ENCODE measurements at places on chromosomes 6 and 20. TPM values are rescaled to one million over a fixed set of nuclear protein-coding genes. Genes with fewer than 3 reads are reported as not detected.

DNA sequence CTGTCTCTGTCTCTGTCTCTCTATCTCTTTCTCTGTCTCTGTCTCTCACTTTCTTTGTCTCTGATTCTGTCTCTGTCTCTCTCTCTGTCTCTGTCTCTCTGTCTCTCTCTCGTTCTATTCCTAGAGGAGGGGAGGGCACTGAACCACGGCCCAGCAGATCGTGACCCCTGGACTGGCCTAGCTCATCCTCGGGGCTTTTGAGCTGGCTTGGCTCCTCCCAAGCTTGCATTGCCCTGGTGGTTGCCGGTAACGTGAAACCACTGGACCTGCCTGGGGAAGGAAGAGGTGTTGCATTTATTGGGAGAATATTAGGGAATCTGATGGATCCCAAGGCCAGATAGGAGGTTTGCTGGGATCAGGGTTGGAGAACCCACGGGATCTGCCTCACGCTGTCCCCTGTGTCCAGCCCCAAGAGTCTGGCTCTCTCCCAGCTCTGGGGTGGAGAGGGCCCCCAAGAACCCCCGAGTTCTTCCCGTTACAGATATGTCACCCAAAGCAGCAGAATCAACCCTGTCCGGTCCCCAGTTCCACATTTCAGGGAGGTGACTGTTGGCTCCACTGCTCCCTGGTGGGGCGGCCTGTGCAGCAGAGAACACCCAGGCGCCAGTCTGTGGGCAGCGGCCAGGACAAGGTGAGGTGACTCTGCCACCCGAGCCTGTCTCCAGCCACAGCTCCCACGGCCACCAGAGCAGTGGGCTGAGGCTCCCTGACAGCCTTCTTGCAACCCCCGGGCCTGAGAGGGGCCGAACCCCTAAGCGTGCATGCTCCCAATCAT lies 228.3 kb downstream of the TTLL2 start:
- no peak for DNase-seq

Gene ANKEF1
- 1.2 TPM for total RNA-seq

- DNase-seq: peak; percentile 87
Observed at GRCh38 chr6:87078983-87079616, 15.8 kb downstream of the CGA start.

- DNase-seq: no peak
Observed at GRCh38 chr6:109867009-109867969, 110.8 kb upstream of the GPR6 start.

DNA sequence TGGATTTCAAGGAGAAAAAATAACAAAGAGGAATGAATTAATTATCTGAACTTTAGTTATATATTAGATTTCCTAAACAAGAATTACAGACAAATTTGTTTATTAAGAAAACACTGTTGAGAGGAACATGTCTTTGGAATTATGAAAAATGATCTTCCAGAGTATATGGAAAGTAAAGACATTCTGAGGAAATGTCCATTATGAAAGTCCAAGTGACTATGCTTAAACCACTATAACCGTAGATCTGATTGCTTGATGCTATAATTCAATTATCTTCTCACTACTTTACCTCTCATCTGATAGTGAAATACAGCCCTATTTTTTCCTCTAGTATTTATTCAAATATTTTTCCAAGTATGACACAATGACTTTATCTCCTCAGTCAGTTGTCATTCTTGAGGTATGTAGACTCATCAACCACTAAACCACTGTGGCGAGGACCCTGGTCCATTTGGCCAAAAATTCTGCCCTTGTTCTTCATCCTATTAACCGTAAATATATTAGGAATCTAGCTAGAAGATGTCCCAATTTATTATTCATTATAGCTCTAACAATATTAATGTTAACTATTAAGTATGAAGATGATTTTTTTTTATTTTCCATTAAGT lies 37.3 kb upstream of the AHI1 start:
- DNase-seq: no peak

Gene MAP7
- 1.3 TPM for total RNA-seq

DNA sequence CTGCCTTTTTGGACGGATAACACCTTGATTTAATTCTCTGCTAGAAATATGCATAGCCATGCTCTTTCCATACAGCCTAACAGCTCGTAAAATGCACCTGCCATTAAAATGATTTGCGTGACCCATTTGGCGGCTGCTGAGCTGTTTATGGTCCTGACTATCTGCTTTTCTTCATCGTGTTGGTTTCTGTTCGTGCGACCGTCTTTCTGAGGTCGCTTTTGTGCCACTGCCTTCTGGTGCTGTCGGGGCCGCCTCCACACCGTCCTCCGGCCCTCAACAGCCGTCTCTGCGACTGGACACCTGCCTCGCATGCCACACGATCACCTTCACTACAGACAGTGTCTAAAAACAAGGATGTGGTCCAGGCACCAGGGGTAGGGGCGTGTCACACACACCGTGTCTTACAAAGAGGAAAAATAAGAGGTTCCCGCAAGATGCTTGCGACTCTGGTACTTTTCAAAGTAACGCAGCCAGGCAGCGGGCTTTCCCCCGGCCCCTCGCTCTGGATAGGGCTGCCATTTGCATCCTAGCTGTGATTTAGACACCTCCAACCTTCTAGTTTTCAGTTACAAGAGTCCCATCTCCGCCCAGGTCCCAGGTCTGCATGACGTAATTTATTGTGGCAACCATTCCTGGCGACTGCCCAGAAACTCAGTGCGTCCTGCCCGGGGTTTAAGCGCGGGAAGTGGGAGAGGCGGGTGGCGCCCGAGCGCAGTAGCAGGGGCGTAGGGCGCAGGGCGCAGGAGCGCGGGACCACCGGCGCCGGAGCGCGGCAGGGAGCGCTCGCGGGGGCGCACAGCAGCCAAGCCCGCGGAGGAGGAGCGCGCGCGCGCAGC lies at the start of gene STMND1:
Gene STMND1, plus strand, starts transcription at position 629 of the 836 bp plus-strand sequence. CDS start 208 bp downstream, outside the sequence.
- no peak for DNase-seq

- DNase-seq: no peak
Observed at GRCh38 chr6:14862845-14863244, 383.0 kb upstream of the JARID2 start.

DNA sequence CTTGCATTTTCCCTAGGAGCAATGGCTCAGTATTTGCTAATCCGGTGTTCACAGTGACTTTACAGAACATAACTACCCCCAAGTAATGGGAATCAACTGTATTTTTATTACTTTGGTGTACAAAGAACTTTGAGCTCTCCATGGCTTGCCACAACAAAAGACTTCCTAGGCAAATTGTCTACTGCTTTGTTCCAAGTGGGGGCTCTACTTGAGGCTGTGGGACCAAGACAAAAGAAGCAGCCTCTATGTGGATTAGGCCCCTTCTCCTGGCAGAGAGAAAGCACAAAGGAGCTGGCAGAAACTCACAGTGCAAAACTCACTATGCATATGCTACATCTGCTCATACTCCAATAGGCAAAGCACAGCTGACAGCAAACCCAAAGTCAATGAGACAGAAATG lies 853 bp downstream of the WFDC8 start:
- no peak for DNase-seq

Gene MEP1A
- not detected for total RNA-seq

GRCh38 chr6:147063469-147064031 lies 140.7 kb upstream of the STXBP5 start:
- DNase-seq: no peak

GRCh38 chr6:56437171-56437900 lies 190.0 kb upstream of the COL21A1 start:
- no peak for DNase-seq

Gene HCRTR2
- total RNA-seq: not detected

Gene GNAS-AS1
- total RNA-seq: 4.9 TPM

DNA sequence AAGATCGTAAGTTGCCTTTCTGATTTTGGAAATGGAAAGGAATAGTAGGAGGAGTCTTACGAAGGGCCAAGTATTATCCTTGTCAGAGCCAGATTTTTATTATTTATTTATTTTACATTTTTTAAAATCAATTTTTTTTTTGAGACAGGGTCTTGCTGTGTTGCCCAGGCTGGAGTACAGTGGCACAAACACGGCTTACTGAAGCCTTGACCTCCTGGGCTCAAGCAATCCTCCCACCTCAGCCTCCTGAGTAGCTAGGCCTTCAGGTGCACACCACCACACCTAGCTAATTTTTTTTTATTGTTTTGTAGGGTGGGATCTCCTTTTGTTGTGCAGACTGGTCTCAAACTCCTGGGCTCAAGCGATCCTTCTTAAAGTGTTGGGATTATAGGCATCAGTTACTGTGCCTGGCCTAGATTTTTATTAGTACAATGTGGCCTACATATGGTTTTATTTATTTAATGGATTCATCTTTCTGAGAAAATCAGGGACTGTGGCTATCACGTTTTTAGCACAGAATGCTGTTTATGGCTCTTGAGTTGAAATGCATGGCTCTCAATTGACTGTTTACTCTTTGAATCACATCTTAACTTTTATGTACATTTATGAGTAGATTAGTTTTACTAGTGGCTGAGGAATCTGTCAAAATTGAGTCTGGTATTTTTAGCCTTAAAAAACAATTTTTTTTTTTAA lies 16.7 kb downstream of the CDC5L start:
- no peak for DNase-seq

DNA sequence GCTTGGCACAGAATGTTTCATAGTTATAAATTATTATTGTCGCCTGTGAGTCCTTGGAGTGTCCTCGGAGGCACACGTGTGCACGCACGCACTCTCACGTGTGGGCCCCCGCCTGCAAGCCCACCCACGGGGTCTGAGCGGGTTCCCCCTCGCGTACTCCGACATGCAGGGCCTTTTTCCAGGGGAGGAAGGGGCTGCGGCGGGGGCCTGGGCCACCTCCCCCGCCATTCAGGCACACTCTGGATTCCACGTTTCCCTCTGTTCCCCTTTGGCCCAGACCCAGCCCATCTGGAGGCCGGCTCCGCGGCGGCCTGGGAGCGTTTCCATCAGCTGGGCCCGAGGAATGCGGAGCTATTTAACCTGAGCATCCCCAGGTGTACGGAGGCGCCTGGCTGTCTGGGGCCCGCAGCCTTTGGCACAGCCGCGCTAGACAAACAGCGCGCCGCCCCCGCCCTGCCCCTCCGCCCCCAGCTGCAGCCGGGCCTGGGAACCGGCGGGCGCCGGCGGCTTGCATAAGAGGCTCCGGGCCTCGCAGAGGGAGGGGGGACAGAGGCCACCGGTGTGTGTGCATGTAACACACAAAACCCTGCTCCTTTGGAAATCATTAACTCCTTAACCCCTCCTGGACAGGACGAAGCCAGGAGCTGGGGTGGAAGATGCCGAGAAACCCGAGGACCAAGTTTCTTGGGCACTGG lies 3.3 kb downstream of the ID1 start:
- DNase-seq: peak; percentile 37

Gene RIPOR3
- total RNA-seq: 11.2 TPM

- DNase-seq: no peak
Observed at GRCh38 chr6:150601439-150601838, 1.8 kb downstream of the PLEKHG1 start.

DNA sequence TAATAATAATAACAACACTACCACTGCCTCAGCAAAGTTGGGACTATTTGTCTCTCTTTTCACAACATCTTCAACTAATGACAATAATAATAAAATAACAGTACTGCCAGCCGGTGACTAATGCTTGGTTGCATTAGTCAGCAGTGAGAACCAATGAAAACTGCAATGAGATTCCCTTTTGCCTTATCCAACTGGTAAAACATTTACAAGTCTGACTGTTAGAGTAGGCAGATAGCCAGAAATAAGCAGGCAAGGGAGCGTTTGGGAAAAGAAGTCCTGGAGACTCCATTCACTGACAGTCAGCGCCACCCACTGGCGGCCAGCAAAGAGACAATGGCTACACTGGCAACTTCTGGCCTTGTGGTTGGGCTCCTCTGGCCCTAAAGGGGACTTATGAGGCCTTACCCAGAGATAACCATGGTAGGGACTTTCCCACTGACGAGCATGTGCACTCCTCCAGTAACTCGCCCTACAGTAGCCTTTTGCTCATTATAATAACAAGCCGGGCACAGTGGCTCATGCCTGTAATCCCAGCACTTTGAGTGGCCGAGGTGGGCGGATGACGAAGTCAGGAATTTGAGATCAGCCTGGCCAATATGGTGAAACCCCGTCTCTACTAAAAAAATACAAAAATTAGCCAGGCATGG lies 3.4 kb upstream of the NSFL1C start:
- peak; percentile 75 for DNase-seq

DNA sequence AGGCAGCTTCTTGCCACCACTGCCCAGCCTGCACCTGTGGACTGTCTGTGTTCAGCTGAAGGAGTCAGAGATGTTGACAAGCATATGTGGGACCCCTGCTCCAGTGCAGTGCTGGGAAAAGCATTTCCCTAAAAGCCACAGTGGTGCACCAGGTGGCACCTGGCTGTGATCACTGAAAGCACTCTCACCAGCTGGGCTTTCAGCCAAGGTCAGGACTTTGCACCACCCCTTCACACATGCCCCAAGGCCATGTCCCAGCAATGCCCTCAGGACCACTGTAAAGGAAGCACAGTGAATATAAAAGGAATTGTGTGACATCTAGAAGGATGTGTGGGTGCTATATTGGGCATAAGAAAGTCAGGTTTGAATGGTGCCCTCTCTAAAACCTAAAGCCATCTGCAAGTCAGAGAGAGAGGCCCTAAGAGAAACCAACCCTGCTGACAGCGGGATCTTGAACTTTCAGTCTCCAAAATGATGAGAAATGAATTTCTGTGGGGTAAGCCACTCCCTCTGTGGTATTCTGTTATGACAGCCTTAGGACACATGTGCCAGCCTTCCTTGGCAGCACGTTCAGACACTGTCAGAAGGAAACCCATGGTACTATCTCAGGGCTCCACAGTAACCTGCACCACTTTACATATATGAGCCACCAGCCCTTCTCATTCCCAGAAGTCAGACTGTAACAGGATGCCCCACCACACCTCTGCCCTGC lies 30.7 kb downstream of the CBLN4 start:
- no peak for DNase-seq

- no peak for DNase-seq
Observed at GRCh38 chr6:11161031-11161956, 49.8 kb upstream of the ERVFRD-1 start.

- DNase-seq: no peak
Observed at GRCh38 chr20:8427419-8428040, 295.5 kb downstream of the PLCB1 start.

DNA sequence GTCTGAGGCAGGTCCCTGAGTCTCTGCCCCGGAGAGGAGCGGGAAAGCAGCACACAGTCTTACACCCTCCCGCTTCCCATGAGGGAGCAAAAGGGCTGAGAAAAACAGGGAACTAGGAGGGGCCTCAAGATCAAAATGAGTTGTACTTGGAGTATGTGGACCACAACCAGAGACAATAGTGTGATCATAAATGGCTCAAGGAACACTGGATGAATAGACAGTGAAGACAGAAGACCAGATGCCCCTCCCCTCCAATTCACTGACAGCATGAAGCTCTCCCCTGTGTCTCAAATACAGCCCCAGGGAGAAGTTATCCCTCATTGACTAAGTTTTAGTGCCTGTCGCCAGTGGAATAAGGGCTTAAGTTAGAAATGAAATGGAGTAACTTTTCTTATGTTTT lies 191.0 kb downstream of the TFAP2A start:
- DNase-seq: no peak

- DNase-seq: no peak
Observed at GRCh38 chr6:153485072-153485471, 354.0 kb upstream of the RGS17 start.

- DNase-seq: no peak
Observed at GRCh38 chr6:73393278-73393677, 1.4 kb upstream of the DDX43 start.

Gene CALHM6
- total RNA-seq: 1.3 TPM

All from endothelial cell (in vitro differentiated cells).